ENCODE measurements at places on chromosomes 12 and 14. TPM values are rescaled to one million over a fixed set of nuclear protein-coding genes. Genes with fewer than 3 reads are reported as not detected.

GLIPR1L2 gene
- 6.3 TPM for total RNA-seq

HOXC4 gene
- total RNA-seq, result 2.3 TPM

AQP6 gene
- total RNA-seq, result not detected

GRCh38 chr12:129215556-129215955, 362.3 kb downstream of the GLT1D1 start:
- H3K4me3 ChIP-seq, result no peak overlapping the region
- H3K27ac ChIP-seq, result no peak overlapping the region
- no peaks in the 10 kb centered on the region for H3K27me3 ChIP-seq
- DNase-seq, result no peak
- H3K4me1 ChIP-seq, result no peaks in the 10 kb centered on the region

GRCh38 chr12:19608039-19608438, 168.7 kb downstream of the AEBP2 start:
- no peaks in the 10 kb centered on the region for H3K27me3 ChIP-seq
- no peaks in the 10 kb centered on the region for H3K4me1 ChIP-seq
- no peak overlapping the region for H3K27ac ChIP-seq
- DNase-seq, result no peak

GRCh38 chr14:102826751-102827675, 49.8 kb downstream of the TRAF3 start:
- no peak overlapping the region for H3K4me3 ChIP-seq
- no peak overlapping the region for H3K27ac ChIP-seq
- H3K36me3 ChIP-seq, result no peaks in the 10 kb centered on the region
- no peaks in the 10 kb centered on the region for H3K4me1 ChIP-seq
- DNase-seq, result no peak

- H3K4me3 ChIP-seq, result peak overlapping the region; percentile 67
Observed at GRCh38 chr12:400828-401227, 616 bp upstream of the CCDC77 start.

DNA sequence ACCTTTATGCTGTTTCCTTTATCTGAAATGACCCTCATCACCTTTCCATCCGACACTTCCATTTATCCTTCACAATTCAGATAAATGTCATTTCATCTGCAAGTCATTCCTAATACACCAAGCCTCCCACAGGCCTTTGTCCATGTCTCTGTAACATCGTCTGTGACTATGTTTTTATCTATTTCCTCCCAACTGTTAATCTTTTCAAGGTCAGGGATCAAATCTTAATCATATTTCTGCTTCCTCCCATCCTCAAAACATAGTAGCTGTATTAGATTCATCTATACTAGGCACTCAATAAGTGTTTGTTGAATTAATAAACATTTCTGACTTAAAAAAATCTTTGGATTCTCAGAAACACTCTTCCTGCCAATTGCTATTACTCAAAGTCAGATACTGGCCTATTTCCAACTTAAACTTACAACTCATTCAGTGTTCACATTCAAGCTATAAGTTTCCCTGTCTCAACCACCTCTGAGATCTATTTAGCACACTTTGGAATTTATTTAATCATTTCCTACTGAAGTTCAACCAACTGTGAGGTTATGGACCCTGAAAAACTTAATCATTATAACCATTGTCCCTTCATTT, 100.2 kb upstream of the ALX1 start:
- H3K4me1 ChIP-seq, result no peaks in the 10 kb centered on the region
- H3K27ac ChIP-seq, result no peak overlapping the region
- H3K36me3 ChIP-seq, result no peaks in the 10 kb centered on the region

DNA sequence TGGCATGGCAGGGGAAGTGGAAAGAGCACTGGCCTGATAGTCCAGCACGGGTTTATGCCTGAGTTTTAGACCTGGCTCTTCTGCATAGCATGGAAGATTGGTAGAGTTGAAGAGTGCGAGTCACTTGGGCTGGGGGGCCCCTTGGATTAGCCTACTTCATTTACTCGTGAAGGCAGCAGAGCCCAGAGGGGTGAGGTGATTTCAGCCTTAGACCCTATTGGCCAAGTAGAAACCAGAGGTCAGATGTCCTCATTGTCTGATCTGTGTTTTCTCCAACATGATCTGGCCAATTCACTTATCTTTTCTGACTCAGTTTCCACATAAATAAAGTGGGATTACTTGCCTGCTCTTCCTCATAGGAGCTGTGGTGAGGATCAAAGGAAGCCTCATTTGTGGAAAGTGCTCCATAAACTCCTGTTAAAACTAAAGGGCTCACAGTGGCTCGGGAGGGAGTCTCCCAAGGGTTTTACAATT, 1.9 kb downstream of the PLEKHG3 start:
- no peak for DNase-seq
- H3K4me3 ChIP-seq, result peak overlapping the region; percentile 78
- peak overlapping the region; percentile 85 for H3K27ac ChIP-seq
- no peaks in the 10 kb centered on the region for H3K36me3 ChIP-seq
- H3K27me3 ChIP-seq, result no peaks in the 10 kb centered on the region
- no peaks in the 10 kb centered on the region for H3K4me1 ChIP-seq

GRCh38 chr12:76192416-76192815, 107.9 kb upstream of the NAP1L1 start:
- H3K27me3 ChIP-seq, result no peaks in the 10 kb centered on the region
- no peaks in the 10 kb centered on the region for H3K36me3 ChIP-seq
- no peak overlapping the region for H3K27ac ChIP-seq

GRCh38 chr12:98821232-98821631, 176.1 kb downstream of the APAF1 start:
- H3K36me3 ChIP-seq, result no peaks in the 10 kb centered on the region
- no peak for DNase-seq
- no peaks in the 10 kb centered on the region for H3K4me1 ChIP-seq
- no peak overlapping the region for H3K4me3 ChIP-seq
- H3K27ac ChIP-seq, result no peak overlapping the region

- DNase-seq, result peak; percentile 66
- H3K27ac ChIP-seq, result peak overlapping the region; percentile 84
- no peaks in the 10 kb centered on the region for H3K4me1 ChIP-seq
- H3K4me3 ChIP-seq, result peak overlapping the region; percentile 91
- H3K27me3 ChIP-seq, result no peaks in the 10 kb centered on the region
Observed at GRCh38 chr14:26598081-26598671, 343 bp upstream of the NOVA1 start.

GRCh38 chr12:54759751-54760150, 94.6 kb upstream of the MUCL1 start:
- H3K36me3 ChIP-seq, result no peaks in the 10 kb centered on the region
- no peak overlapping the region for H3K4me3 ChIP-seq
- no peaks in the 10 kb centered on the region for H3K27me3 ChIP-seq

DNA sequence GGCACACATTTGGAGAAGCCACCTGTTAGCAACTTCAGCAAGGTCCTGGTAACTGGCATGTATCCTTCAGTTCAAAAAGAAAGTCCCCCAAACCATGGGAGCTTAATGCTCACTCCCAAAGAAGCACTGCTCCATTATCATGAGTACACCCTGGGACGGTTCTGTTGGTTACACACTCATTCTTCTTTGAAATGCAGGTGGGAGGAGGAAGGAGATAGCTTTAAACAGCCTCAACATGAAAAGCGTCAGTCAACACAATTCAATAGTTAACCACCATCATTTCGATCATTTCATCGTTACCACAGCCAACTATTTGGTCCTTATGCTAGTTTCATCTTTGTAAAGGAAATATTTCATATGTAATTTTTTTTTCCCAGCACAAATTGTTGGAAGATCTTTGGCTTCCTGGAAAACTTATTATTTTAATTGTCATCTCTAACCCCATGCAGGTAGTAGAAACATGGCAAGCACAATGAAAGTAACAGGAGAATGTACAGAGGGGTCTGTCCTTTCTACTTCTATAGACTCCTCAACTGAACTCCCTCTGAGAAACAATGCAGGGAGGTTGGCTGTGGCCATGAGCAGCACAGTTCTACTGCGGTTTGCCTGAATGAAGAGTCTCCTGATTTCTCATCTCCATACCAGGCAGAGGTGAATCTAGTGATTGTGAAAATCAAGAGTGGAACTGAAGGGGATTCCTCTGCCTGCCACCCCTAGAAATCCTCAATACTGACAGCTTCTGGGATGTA, 196.4 kb upstream of the FOXN3 start:
- no peak for DNase-seq
- no peaks in the 10 kb centered on the region for H3K4me1 ChIP-seq
- no peaks in the 10 kb centered on the region for H3K27me3 ChIP-seq
- H3K4me3 ChIP-seq, result no peak overlapping the region
- no peaks in the 10 kb centered on the region for H3K36me3 ChIP-seq
- no peak overlapping the region for H3K27ac ChIP-seq
